Ecto neural progenitor cell (in vitro differentiated cells): ENCODE measurements at places on chromosomes 11 and 22.

- DNase-seq, result no peak
Measured at GRCh38 chr11:92482492-92483060, 258.0 kb downstream of the FAT3 start.

GRCh38 chr11:68081691-68082090, 39.5 kb downstream of the CHKA start:
- DNase-seq, result no peak

- DNase-seq, result no peak
Measured at GRCh38 chr11:112106070-112106469, 19.4 kb downstream of the SDHD start.

DNA sequence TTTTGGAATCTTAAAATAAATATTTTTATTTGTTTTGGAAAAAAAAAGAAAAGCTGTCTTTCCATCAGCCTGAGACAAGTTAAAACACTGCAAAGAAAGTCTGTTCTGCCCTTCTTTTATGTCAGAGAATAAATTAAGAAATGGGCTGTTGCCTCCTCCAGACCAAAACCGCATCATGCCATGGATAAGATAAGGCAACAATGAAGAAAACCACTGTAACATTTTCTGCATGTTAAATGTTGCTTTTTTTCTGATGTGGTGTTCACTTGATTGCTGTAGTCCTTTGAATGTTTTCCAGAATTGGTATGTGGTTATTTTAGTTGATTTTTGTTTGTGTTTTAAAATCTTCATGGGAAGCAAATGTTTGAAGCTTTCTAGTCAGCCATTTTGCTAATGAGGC, 319.2 kb upstream of the CNTN5 start:
- DNase-seq, result no peak

DNA sequence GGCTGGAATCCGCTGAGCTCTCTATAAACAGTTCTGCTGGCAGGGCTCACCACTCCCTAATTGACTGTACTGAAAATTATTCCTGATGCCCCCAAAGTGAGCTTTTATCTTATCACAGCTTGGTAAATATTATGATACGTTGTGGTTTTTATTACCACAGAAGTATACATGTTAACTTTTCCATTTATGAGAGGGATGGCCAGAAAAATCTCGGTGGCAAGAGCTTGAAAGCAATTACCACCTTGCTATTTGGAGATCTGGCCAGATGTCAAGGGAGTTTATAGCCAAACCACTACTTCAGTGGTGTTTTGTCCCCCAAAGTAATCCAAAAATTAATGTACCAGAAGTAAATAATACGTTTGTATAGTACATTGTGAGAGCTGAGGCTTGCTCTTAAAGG, 75.4 kb upstream of the RCN1 start:
- DNase-seq, result no peak

GRCh38 chr11:66477263-66478201, 2.7 kb upstream of the DPP3 start:
- no peak for DNase-seq

- no peak for DNase-seq
Measured at GRCh38 chr11:96373826-96374225, 15.9 kb downstream of the CCDC82 start.

- no peak for DNase-seq
Measured at GRCh38 chr11:23179609-23180008, 319.3 kb upstream of the CCDC179 start.

DNA sequence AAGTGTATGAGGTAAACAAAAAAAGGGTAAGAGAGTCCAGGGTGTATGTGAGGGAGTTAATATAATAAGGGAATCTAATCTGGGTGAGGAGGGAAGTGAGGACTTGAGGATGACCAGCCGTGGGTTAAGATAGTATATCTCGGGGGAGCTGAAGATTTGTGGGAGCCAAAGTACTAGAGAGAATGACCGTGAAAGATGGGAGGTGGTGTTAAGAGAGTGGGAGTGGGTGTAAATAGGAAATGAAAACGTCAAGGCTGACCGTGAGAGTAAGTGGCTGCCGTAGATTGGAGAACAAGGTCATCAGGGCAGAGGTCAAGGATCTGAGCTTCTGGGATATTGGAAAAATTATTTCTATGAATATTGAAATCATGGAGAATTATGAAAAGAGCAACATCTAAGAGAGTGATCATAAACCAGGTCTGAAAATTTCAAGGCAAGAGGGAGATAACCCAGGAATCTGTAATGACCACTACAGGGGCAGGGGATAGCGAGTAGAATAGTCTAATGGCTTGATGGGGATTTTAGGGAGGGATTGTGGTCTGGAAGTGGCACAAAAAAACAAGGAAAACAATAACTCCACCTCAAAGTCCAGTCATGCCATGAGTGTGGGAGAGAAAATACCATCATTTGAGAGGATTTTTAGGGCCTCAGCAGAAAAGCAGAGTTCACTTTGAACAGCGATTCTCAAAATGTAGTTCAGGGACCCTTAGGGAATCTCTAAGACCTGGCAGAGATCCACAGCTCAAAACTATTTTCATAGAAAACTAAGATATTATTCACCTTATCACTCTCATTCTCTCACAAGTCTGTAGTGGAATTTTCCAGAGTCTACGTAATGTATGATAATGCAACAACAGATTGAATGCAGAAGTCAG, 72.0 kb downstream of the PRR5L start:
- no peak for DNase-seq

DNA sequence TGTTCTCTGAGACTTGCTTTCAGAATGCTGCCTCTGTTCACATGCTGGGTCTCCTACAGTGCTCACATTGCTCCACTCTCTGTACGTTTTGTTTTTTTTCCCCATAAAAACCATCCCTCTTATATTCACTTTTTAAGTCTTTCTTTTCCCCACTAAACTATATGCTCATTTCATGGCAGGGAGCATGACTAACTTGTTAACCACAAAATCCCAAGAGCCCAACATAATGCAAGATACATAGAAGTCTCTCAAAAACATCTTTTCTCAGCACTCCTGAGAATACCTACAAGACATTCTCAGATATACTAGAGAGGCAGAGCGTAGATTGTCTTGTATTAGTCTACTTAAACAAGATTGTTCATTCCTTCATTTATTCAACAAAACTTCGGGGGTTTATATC, 73.3 kb downstream of the FAM76B start:
- no peak for DNase-seq
